ENCODE measurements at places on chromosomes 4 and X.

DNA sequence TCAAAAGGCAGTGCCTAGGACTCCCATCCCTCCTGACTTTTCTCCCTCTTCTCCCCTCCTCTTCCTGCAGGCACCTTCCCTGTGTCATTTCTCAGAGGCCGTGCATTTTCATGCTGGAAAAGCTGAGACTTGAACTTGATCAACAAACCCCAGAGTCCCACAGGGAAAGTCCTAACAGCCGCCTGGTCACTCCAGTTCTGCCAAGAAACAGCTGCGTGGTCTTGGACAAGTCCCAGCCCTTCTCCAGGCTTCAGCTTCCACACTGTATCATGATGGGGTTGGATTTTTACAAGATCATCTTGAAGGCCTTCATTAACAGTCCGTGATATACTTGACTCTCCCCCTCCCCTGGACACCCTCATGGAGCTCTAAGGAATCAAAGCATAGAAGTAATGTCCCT lies 366.0 kb downstream of the BCOR start:
- DNase-seq: no peak

GRCh38 chrX:55638933-55639332 lies 15.7 kb downstream of the FOXR2 start:
- no peak for DNase-seq

GRCh38 chr4:176013476-176014247 lies 52.0 kb upstream of the WDR17 start:
- no peak for DNase-seq

GRCh38 chrX:112935029-112935428 lies 94.4 kb upstream of the AMOT start:
- DNase-seq: no peak

GRCh38 chr4:8152865-8153257 lies 5.8 kb downstream of the ABLIM2 start:
- DNase-seq: no peak

GRCh38 chr4:76562161-76562560 lies 127.1 kb downstream of the SHROOM3 start:
- no peak for DNase-seq

Data from stimulated activated CD4-positive, alpha-beta T cell treated with anti-CD3 and anti-CD28 coated beads, TNF-alpha, amount 100 ng/mL, for 4 hours (primary cell).